ENCODE measurements at places on chromosomes 11 and 22.

- peak; percentile 16 for DNase-seq
Measured at GRCh38 chr11:34928960-34929680, 12.7 kb downstream of the PDHX start.

DNA sequence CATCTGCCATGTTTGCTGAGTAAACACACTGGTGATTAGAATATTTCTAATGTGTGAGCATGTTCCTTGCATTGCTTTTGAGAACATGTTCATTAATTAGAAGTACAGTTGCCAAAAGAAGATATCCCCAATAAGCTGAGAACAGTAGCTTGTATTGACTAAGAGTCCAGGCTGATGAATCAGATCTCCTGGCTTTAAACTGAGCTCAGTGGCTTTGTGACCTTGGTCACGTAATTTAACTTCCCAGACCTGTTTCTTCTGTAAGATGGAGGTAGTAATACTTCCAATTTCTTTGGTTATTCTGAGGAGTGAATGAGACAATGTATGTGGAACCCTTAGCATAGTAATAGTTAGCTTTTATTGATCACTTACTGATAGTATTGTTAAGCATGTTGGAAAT lies 61.9 kb downstream of the CYB5R2 start:
- DNase-seq: peak; percentile 38

GRCh38 chr11:31355817-31356216 lies 13.7 kb downstream of the DCDC1 start:
- DNase-seq: no peak

- peak; percentile 63 for DNase-seq
Measured at GRCh38 chr11:105910095-105910715, 111.8 kb downstream of the MSANTD4 start.

DNA sequence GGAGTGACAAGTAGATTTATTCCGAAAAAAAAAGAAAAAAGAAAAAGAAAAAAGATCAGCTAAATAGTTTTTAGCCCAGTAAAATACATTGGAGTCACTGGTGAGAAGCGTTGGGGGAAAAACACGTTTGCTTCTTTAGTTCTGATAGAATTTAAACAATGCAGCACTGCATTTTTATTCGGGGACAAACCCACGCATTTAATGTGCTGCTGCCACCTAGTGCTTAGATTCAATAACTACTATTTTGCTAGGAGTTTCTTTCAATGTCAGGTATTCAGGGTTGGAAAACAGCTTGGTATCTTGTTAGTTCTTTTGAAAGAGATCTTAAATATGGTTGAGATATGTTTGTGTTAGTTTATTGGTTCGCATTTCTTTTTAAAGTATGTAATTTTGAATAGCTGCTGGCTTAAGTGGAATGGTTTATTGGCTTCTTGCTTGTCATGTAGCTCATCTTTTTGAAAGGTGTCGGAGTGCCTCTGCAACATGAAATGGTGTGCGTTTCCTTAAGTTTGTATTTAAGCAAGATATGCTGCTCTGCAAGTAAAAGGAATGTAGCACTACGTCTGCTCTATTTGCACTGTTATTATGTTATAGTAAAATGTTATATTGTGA lies 41.9 kb downstream of the SVIP start:
- peak; percentile 33 for DNase-seq
